A549 treated with CpdA at 1 μM for 4 hours (cell line): ENCODE measurements at places on chromosomes 5 and 9. TPM values are rescaled to one million over a fixed set of nuclear protein-coding genes. Genes with fewer than 3 reads are reported as not detected.

Gene GPR21
- not detected in 5 replicates for total RNA-seq

Gene PAEP
- total RNA-seq = 0.14 to 0.27 TPM (median 0.21 TPM) in 3 of 5 replicates, not detected in the others

Gene FRMPD1
- 0.01 to 0.12 TPM (median 0.05 TPM) in 4 of 5 replicates, not detected in the other for total RNA-seq

Gene GAS1
- 0.05 to 0.13 TPM (median 0.10 TPM) in 5 replicates for total RNA-seq

Gene SLC36A2
- not detected in 5 replicates for total RNA-seq

Gene TNC
- 0.83 to 1.3 TPM (median 1.1 TPM) in 5 replicates for total RNA-seq

Gene PDE8B
- 0.82 to 1.7 TPM (median 1.6 TPM) in 5 replicates for total RNA-seq

Gene GLRA1
- total RNA-seq = not detected in 5 replicates

Gene NME5
- not detected in 5 replicates for total RNA-seq
